ENCODE measurements at places on chromosomes 1 and 21.

DNA sequence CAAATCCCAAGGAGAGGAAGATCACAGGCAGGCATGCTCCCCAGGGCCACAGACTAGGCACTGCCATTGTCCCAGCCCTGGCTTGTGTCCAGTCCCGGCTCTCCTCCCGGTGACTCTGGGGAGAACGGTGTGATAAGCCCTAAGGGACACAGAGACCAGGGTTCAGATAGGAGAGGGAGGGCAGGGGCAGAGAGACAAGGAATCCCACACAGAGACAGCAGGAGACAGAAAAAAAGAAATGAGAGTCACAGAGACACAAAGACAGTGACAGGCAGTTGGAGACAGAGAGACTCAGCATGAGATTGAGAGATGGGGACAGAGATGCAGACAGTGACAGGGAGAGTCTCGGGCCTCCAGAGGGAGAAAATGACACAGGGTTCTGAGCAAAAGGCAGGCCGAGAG lies 361 bp downstream of the INSRR start:
- ATAC-seq: no peak

DNA sequence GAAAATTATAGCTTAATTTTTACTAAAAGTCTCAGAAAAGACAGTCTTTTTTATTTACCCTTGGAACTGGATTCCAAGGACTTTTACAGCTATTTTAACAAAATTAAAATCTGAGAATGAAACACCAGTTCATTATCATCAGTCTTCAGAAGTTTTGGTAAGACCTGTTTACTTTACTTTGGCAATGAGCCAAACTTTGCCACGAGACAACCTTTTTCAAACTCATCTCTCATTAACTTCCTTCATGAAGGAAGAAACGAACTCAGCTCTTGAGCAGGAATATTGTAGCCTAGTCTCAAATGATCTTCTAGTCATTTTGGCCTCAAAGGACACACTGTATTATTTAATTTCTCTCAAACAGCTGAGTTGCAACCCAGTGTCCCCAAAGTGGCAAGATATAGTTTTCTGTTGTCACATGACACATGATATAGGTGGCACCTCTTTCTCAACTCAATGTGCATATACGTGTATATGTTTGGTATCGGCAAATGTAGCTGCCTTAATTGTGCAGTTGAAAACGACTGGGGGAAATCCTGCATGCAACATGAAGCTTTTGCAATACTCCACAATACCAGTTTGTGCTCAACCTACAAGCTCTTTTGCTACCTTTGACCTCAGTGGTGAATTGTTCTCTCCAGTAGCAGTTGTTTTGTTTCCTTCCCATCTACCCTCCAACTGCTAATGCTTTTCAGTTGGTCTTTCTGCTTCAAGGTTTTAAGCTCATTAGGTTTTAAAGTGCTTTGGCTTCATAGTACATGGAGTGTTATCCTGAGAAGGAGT lies 8.4 kb upstream of the GNG4 start:
- ATAC-seq: no peak

- ATAC-seq: no peak
These were observed 9.3 kb downstream of the ATP1A2 start for GRCh38 chr1:160124705-160125478.

DNA sequence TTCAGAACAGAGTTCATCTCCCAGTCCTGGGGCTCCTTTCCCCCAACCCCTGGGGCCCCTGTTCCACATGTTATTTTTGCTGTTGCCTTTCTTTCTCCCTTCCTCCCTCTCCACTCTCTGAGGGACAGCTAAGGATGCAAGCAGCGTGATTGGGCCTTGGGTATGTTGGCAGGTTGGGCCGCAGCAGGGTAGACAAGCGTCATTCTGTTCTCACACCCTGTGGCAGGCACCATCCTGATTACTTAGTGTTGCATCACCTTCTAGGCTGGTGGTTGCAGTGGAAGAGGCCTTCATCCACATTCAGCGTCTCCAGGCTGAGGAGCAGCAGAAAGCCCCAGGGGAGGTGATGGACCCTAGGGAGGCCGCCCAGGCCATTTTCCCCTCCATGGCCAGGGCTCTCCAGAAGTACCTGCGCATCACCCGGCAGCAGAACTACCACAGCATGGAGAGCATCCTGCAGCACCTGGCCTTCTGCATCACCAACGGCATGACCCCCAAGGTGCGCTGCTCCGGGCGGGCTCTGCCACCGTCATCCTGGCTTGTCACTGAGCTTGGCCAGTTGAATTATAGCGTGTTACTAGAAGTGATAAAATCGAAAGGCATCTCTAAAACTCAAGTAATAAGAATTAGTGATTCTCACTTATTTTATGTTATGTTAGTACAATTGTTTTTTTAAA lies 43.4 kb downstream of the VANGL1 start:
- no peak for ATAC-seq

DNA sequence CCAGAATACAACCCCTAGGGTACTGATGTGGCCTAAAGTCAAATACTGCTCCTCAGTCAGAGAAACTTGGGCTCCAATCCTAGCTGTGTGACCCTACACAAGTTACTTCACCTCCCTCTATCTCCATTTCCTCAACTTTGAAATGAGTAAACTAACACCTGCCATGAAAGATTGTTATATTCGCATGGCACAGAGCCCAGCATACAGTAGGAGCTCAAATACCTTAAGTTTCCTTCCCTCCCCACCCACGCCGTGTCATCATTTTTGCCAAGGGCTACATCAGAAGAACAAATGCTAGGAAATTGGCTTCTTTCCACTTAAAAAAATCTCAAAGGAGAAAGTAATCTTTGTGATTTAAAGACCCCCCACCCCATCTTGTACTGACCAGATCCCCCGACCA lies 22.2 kb upstream of the ZNF362 start:
- no peak for ATAC-seq

Measured in activated CD4-positive, CD25-positive, alpha-beta regulatory T cell treated with anti-CD3 and anti-CD28 coated beads, Interleukin-2, amount 50 U/mL, for 24 hours (primary cell).